ENCODE measurements at places on chromosomes 2 and 18.
A peak's percentile ranks its signal among the peaks of the same experiment; 100 is the strongest.

GRCh38 chr2:101808006-101808562 is 110.6 kb downstream of the MAP4K4 start:
- DNase-seq: no peak

- DNase-seq: no peak
These were observed 55.6 kb upstream of the FOSL2 start for GRCh38 chr2:28336982-28337627.

- no peak for DNase-seq
These were observed 12.3 kb downstream of the KLF7 start for GRCh38 chr2:207153266-207153975.

DNA sequence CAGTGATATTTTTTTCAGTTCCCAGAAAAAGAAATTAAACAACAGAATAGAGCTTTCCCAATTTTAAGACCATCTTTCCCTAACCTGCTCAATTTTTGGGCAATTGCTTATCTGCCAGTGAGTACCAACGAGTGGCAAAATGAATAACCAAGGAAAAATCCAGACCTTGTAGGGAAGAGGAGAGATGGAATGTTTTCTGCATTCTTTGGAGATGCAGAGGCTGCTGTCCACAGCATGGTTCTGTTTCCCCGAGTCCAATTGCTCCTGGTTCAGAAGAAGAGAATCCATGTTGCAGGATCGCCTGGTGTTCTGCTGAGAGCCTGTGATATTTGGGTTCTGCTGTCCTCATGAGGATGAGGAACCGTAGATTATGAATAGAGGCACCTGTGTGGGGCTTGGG is 68.2 kb upstream of the MGAT5 start:
- DNase-seq: no peak

DNA sequence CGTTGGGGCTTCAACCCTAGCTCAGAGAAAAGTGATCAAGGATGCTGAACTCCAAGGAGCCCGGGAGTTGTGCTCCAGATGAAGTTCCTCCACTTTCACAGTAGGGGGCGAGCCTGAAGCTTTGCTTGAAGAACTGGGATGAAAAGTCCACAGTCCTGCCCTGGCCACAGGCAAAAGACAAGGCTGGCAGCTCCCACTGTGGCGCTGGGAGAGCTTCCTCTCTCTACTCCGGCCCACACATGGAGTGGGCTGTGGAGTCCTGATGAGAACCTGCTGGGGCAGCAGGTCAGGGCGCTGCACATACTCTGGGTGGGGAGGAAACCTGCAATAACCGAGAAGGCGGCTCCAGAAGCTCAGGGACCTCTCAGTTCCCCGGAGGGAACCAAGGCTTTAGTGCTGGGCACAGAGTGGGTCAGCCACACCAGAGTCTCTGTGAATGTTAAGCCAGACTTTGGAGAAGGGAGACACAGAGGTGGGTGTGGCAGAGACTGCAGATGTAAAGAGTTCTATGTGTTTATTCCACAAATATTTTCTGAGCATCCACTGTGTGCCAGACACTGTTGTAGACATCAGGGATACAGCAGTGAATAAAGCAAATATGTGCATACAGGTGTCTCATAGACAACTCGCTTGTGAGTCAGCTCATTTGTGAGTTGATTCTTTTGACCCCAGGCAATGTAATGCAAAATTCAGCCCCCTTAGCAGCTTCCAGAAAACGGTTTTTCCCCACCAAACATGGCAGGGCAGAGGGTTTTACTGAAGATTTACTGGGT is 48.0 kb upstream of the MRPL33 start:
- DNase-seq: peak; percentile 68

GRCh38 chr2:146701183-146701582 is 1143.6 kb upstream of the ACVR2A start:
- DNase-seq: no peak

Data from inflammatory macrophage treated with lipopolysaccharide for 4 hours (primary cell).